ENCODE measurements at places on chromosomes 4 and X.

GRCh38 chrX:153061732-153062131 is 5.5 kb downstream of the PNMA3 start:
- no peak for DNase-seq

- DNase-seq, result no peak
Observed at GRCh38 chrX:10233696-10234095, 76.9 kb downstream of the CLCN4 start.

GRCh38 chr4:183347146-183347545 is 24.9 kb upstream of the CLDN24 start:
- no peak for DNase-seq

DNA sequence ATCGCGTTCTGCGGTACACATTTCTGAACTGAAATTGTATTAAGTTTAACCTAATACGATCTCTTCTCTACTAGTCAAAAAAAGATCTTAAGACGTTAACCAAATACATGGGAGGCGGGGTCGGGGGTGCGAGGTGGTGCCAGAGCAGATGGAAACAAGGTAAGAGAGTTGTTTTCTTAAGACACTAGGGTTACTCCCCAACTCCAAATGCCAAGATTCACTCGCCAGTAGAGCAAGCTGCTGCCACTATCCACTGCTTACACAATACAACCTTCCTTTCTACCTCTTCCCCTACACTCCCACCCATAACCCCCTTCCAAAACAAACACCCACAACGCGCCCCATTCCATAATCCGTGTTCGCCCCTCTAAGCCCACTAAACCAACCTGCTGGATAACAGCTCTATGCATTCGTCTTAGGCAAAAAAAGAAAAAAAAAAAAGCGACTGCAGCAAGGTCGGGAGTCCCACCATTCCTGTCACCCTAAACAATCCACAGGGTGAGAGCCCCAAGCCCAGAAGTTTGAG is 1.3 kb downstream of the LCORL start:
- no peak for DNase-seq

DNA sequence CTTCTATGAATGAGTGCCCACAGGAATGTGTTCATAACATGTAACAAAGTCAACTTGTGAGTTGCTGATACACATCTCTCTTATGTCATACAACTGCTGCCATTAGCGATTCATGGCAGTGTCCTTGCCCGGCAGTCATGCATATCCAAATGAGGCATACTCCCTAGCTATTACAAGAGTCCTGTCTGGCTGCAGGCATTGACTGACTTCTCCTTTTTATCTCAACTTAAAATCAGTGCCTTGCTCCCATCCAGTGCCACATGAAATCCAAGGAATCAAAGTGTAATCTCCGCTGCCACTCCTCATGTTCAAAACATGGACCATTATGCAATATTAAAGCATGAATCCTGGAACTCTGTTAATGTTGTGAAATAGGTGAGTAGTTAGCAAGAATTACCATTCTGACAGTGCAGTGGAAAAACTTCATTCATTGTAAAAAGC is 348.9 kb upstream of the FTHL17 start:
- DNase-seq, result no peak

DNA sequence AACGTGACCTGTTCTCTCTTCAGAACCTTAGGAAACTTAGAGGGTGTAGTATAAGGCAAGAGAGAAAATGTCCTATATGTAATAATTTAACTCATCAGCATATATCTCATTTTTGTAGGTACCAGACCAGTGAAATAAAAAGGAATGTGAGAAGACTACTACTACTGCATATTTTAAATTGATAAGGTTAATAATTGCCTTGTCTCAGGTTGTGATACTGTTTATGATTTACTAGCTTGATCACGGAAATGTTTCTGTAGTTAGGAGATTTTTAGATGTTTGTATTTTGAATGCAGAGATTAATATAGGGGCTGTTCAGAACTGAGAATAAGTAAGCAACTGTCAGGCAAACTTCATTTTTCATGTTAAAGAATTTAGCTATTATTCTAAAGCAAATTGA is 1563.4 kb downstream of the C4orf33 start:
- no peak for DNase-seq
